ENCODE measurements at places on chromosomes 13 and 19. TPM values are rescaled to one million over a fixed set of nuclear protein-coding genes. Genes with fewer than 3 reads are reported as not detected.

- peaks cover 62% of the 10 kb centered on the region for H3K4me1 ChIP-seq
- peak overlapping the region; percentile 94 for H3K27ac ChIP-seq
- peak; percentile 71 for DNase-seq
- H3K27me3 ChIP-seq = no peaks in the 10 kb centered on the region
Observed at GRCh38 chr19:13164343-13165161, 14.3 kb downstream of the IER2 start.

- no peak overlapping the region for H3K27ac ChIP-seq
- H3K4me1 ChIP-seq = peaks cover 5% of the 10 kb centered on the region
- no peaks in the 10 kb centered on the region for H3K27me3 ChIP-seq
- DNase-seq = no peak
- no peak overlapping the region for H3K4me3 ChIP-seq
Observed at GRCh38 chr19:43305642-43306041, 36.3 kb upstream of the PSG9 start.

- H3K4me3 ChIP-seq = no peak overlapping the region
- H3K36me3 ChIP-seq = no peaks in the 10 kb centered on the region
- H3K4me1 ChIP-seq = no peaks in the 10 kb centered on the region
- H3K27ac ChIP-seq = no peak overlapping the region
Observed at GRCh38 chr13:94673851-94674250, 38.5 kb downstream of the SOX21 start.

DNA sequence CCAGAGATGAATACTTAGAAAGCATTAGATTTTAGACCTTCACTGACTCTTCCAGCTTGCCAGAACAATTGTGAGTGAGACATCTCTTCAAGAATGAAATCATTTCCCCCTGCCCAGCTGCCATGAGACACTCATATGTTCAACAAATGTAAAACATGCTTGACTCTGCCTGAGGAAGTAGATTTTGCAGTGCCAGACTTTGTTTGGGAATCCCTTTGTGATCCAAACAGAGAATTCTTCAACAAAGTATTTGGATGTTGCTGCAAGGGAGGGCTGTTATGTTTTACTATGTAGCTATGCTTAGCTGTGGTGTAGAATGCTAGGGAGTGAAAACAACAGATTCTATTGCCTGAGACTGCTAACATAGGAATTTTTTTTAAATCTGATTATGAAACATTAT, 416.4 kb downstream of the DCT start:
- no peak overlapping the region for H3K4me3 ChIP-seq
- no peaks in the 10 kb centered on the region for H3K36me3 ChIP-seq
- H3K27ac ChIP-seq = no peak overlapping the region
- DNase-seq = no peak
- H3K27me3 ChIP-seq = no peaks in the 10 kb centered on the region

DNA sequence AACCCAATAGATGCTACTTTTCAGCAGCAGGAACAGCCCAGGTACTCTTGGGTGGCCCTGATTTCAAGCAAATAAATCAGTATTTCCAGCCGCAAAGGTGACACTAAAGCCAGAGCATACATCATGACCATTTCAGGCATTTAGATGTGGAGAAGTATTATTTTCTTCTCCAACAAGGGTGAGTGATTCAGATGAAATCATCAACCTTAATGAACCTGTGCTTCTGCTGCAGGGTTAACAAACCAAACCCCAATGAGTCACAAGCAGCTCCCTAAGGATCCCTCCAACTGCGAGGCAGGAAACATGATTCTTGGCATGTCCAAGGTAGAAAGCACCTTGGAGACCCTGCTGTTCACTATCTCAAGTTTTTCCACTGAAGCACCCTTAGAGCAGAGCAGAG, 32.7 kb downstream of the MBNL2 start:
- no peak for DNase-seq
- no peaks in the 10 kb centered on the region for H3K36me3 ChIP-seq
- peak overlapping the region; percentile 93 for H3K27ac ChIP-seq
- no peaks in the 10 kb centered on the region for H3K27me3 ChIP-seq
- H3K4me1 ChIP-seq = peaks cover 67% of the 10 kb centered on the region

DNA sequence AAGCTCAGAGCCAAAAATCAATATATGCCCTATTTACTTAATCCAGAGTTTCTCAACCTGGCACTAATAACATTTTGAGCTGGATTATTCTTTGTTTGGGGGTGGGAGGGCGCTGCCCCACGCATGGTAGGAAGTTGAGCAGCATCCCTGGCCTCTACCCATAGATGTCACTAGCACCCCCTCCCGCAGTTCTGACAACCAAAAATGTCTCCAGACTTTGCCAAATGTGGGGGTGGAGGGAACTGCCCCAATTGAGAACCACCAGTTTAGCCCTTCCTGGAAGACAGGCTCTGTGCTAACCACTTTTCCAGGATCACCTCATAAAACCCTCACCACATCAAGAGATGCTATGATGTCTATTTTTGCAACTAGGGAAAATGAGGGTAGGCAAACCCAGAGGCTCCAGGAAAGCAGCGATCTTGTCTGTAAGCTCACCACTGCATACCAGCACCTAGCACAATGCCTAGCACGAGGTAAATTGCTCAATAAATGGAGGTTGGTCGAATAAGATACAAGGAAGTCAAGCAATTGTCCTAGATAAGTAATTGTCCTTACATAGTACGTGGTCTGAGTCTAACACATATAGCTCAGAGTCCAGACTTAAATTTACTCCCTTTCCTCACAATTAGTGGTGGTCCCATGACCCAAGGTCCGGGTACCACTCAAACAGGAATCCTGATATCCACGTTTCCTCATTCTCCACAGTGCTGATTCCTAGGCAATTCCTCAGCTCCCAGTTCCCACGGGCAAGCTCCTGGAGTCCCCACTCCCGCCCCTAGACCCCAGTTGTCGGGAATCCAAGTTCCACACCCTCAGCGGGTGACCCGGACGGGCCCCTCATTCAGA, 892 bp downstream of the TRIR start:
- peak; percentile 54 for DNase-seq
- peaks cover 25% of the 10 kb centered on the region for H3K4me1 ChIP-seq
- H3K4me3 ChIP-seq = peak overlapping the region; percentile 99

GRCh38 chr19:50358483-50359327, 6.7 kb downstream of the NAPSA start:
- no peak for DNase-seq
- H3K27ac ChIP-seq = no peak overlapping the region
- no peaks in the 10 kb centered on the region for H3K4me1 ChIP-seq
- H3K27me3 ChIP-seq = peaks cover 3% of the 10 kb centered on the region

DNA sequence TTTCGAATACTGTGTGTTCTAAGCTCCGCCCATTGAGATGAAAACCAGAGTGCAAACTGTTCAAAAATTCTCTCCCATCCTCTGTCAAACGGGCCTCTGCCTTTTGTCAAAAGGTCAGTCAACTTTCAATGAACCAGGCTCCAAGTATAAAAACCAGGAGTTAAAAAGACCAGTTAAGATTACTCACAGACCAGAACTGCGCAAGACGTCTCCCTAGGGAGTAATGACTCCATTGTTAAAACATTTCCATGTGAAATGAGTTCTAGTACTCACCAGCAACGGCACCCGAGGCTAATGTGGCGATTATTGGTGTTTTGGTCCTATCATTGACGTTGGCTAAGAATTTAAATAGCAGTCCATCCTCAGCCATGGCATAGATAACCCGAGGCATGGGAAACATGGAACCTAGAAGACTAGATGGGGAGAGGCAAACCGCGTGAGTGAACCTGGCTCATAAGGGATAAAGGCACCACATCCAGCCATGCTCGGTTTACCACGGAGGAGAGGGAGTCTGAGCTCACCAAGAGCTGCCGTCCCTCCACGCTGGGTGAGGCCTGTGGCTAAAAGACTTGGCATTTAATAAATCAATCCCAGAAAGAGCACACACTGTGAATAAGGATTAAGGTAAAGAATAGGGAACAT, 73.3 kb downstream of the SLC7A1 start:
- DNase-seq = peak; percentile 70
- no peaks in the 10 kb centered on the region for H3K27me3 ChIP-seq
- peaks cover 89% of the 10 kb centered on the region for H3K36me3 ChIP-seq
- H3K4me3 ChIP-seq = no peak overlapping the region

The MUC16 gene
- not detected for total RNA-seq

GRCh38 chr19:10142701-10143375, 23.1 kb upstream of the EIF3G start:
- H3K36me3 ChIP-seq = peaks cover 99% of the 10 kb centered on the region
- no peaks in the 10 kb centered on the region for H3K4me1 ChIP-seq
- H3K4me3 ChIP-seq = no peak overlapping the region

- H3K27me3 ChIP-seq = no peaks in the 10 kb centered on the region
- DNase-seq = no peak
- H3K36me3 ChIP-seq = no peaks in the 10 kb centered on the region
- H3K27ac ChIP-seq = no peak overlapping the region
- no peaks in the 10 kb centered on the region for H3K4me1 ChIP-seq
Observed at GRCh38 chr13:24141333-24141910, 19.1 kb upstream of the SPATA13 start.

- no peaks in the 10 kb centered on the region for H3K36me3 ChIP-seq
- H3K4me1 ChIP-seq = no peaks in the 10 kb centered on the region
- H3K27me3 ChIP-seq = 0 out of 2 replicates have a peak, but pooled peaks cover 5% of the 10 kb centered on the region
Observed at GRCh38 chr19:42558450-42559150, 30.3 kb upstream of the CEACAM1 start.

GRCh38 chr19:48319647-48320541, 5.5 kb upstream of the EMP3 start:
- DNase-seq = peak; percentile 81
- H3K36me3 ChIP-seq = no peaks in the 10 kb centered on the region
- no peaks in the 10 kb centered on the region for H3K27me3 ChIP-seq

GRCh38 chr19:45152504-45153338, 8.1 kb downstream of the NKPD1 start:
- peaks cover 33% of the 10 kb centered on the region for H3K4me1 ChIP-seq
- peak; percentile 61 for DNase-seq
- H3K27me3 ChIP-seq = peaks cover 33% of the 10 kb centered on the region
- no peak overlapping the region for H3K27ac ChIP-seq
- H3K4me3 ChIP-seq = peak overlapping the region; percentile 4
- no peaks in the 10 kb centered on the region for H3K36me3 ChIP-seq

DNA sequence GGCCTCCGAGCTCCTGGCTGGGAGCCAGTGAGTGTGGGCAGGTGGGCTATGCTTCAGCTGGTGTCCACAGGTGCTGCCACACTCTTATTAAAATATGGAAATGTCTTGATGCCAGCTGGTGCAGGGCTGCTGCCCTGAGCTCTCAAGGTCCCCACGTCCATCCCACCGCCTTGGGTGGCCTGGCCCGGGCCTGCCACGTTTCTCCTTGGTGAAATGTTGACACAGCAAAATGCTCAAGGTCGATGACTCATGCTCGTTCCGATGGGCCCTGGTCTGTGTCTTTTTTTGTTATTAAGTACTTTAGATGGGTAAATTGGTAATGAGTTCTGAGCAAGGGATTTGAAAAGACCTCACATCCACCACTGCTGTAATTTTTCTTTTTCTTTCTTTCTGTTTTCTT, 524.7 kb downstream of the MYO16 start:
- H3K4me3 ChIP-seq = peak overlapping the region; percentile 0
- no peaks in the 10 kb centered on the region for H3K27me3 ChIP-seq
- H3K4me1 ChIP-seq = peaks cover 82% of the 10 kb centered on the region
- DNase-seq = no peak
- no peaks in the 10 kb centered on the region for H3K36me3 ChIP-seq

The ZNF333 gene
- total RNA-seq = 17.3 TPM

The ZNF558 gene
- 30.2 TPM for total RNA-seq

DNA sequence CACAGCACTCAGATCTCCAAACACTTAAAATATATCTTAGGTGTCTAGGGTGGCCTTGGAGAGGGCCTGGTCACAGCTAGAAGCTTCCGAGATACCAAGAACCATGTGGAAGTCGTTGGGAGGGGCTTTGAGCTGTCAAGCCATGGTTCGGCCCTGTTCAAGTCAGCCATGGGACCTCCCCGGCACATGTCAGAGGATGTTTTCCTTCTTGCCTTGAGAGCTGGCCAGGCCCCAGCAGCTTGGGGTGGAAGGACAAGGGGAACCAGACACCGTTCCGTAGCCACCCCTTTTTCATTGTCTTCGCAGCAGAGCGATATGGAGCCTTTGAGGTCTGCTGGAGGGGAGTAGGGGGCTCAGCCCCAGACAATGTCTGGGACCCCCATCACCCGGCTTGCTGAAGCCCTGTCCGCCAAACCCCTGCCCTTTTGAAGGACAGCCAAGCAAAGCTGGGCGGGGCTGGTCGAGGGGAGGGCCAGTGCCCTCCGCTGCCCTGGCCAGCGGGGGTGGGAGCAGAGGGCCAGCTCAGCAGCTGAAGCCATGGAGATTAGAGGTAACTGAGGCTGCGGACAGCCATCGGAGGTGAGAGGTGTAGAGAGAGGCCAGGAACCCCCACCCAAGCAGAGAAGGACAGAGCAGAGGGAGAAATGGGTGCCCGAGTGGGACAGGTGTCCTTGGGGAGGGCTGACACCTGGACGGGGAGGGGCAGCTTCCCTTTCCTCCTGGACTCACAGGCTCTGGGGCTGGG, 435 bp downstream of the KLK11 start:
- peaks cover 23% of the 10 kb centered on the region for H3K27me3 ChIP-seq
- no peaks in the 10 kb centered on the region for H3K4me1 ChIP-seq
- H3K4me3 ChIP-seq = no peak overlapping the region
- H3K36me3 ChIP-seq = no peaks in the 10 kb centered on the region
- H3K27ac ChIP-seq = no peak overlapping the region

DNA sequence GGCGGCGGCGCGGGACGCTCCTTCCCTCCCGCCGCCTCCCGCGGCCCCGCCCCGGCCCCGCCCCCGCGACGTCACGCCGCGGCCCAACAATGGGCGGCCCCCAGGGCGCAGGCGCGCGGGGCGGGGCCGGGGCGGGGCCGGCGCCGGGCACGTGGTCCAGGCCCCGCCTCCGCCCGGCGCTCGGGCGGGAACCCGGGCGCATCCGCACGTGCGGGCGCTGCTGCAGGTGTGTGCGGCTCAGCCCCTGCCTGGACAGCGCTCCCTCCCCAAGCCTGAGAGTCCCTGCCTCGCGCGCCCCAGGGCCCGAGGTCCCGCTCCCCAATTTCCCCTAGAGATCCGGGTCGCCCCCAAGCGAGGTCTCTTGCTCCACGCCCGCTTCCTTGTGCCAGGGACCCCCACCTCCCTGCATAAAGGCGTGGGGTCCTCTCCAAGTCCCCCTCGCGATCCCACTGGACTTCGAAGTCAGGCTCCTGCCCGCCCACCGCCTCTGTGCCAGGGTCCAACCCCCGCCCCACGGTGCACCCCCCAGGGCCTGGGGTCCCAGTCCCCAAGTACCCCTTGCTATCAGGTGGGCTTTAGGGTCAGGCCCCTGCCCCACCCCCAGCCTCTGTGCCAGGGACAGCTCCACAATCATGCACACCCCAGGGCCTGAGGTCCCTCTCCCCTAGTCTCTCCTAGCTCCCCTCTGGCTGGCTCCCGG, at the start of gene MEX3D:
Gene MEX3D, minus strand, starts transcription at position 6 of the 700 bp plus-strand sequence. CDS start 267 bp downstream, outside the sequence.
- peak within 1 kb of the TSS; percentile 95 for H3K27ac ChIP-seq
- H3K27me3 ChIP-seq = no peaks in the 10 kb centered on the region
- H3K4me3 ChIP-seq = peak within 1 kb of the TSS; percentile 94
- no peak for DNase-seq

GRCh38 chr13:48511621-48512230, 21.2 kb downstream of the RCBTB2 start:
- H3K27me3 ChIP-seq = no peaks in the 10 kb centered on the region
- no peaks in the 10 kb centered on the region for H3K4me1 ChIP-seq
- no peak overlapping the region for H3K4me3 ChIP-seq

GRCh38 chr13:30006246-30006645, 155.8 kb upstream of the UBL3 start:
- H3K36me3 ChIP-seq = no peaks in the 10 kb centered on the region
- DNase-seq = no peak
- H3K4me3 ChIP-seq = no peak overlapping the region

- peaks cover 20% of the 10 kb centered on the region for H3K4me1 ChIP-seq
- no peak for DNase-seq
- no peaks in the 10 kb centered on the region for H3K36me3 ChIP-seq
- H3K27me3 ChIP-seq = no peaks in the 10 kb centered on the region
- no peak overlapping the region for H3K4me3 ChIP-seq
Observed at GRCh38 chr13:110551284-110551683, 10.2 kb downstream of the RAB20 start.

- no peak for DNase-seq
- H3K27ac ChIP-seq = no peak overlapping the region
Observed at GRCh38 chr13:59201841-59202240, 961.9 kb downstream of the DIAPH3 start.

All from SJSA1 (cell line).